Activated T-cell treated with anti-CD3 and anti-CD28 coated beads, Interleukin-2, amount 50 U/mL, for 4 hours (primary cell): ENCODE measurements at places on chromosomes 16 and 17.

- peak; percentile 53 for DNase-seq
Measured at GRCh38 chr17:40582328-40582901, 17.1 kb upstream of the CCR7 start.

GRCh38 chr17:68429881-68430280 lies 27.4 kb downstream of the WIPI1 start:
- no peak for DNase-seq

DNA sequence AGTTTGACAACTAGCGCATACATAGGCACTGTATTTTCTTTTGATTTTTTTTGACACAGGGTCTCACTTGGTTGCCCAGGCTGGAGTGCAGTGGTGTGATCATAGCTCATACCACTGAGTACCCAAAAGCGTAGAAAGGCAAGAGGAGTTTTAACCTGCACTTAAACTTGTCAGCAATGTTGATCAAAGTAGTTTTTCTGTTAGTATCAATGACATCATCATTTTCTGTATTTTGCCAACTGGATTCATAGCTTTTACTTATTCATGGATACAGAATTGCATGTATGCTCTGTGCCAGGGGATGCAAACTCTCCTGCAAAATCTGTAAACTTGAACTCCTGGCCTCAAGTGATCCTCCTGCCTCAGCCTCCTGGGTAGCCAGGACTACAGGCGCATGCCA lies 55.9 kb upstream of the ATP2A3 start:
- DNase-seq: no peak

- DNase-seq: no peak
Measured at GRCh38 chr17:74547736-74548135, 1.8 kb upstream of the CD300C start.

DNA sequence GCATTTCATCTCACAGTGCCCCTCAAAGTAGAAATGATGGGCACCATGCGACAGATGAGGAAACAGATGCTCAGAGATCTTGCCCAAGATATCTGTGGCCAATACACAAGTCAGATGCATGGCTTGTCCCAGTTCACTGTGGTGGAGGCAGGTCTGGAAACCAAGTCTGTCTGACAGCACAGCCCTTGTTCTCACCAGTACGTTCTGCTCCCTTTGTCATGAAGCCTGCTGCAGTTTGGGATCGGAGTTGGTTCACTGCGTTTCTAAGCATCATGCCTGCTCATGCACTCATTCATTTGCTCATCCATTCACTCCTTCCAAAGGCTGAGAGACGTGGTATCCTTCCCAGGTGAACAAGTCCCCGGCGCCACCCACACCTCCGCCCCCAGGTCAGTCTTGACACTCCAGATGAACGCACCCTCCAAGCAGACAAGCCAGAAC lies 27.2 kb upstream of the MEAK7 start:
- no peak for DNase-seq

DNA sequence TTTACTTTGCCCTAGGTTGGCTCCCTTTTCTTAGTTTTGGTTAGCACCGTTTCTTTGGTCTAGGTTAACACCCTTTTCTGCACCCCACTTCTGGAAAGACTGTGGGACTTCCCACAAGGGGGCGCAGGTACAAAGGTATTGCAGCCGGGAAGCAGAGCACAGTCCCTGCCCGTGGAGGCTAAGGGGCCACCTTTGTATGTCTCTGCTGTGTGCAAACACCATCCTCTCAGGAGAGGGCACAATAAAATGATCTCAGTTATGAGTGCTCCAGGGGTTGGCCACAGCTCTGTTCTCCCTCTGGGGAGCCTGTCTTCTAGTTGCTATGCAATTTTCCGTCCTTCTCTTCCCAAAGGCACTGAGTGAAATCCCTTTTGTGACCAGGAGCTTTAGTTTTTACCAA lies 28.4 kb upstream of the TMC5 start:
- no peak for DNase-seq

DNA sequence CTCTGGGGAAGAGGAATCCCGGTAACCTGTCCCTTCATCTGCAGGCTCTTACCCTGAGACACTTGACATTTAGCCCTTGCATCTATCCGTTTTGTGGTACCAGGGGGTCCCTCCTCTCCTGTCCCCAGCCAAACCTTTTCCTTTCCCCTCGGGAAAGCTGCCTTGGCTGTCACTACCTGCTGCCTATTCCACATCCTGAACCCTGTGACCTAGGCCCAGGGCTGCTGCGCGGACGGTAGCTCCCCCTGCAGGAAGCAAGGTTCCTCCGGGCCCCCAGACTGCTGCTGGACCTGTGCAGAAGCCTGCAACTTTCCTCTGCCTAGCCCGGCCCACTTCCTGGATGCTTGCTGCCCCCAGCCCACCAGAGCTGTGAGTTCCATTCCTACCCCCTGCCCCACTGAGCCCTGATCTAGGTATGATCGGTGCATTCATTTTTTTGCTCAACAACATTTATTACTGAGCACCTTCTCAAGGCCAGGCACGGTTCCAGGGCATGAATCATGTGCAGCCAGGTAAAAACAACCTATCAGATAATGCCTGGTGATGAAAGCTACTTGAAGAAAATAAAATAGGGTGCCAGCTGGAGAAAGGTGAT lies 10.5 kb upstream of the ALDOA start:
- peak; percentile 22 for DNase-seq

DNA sequence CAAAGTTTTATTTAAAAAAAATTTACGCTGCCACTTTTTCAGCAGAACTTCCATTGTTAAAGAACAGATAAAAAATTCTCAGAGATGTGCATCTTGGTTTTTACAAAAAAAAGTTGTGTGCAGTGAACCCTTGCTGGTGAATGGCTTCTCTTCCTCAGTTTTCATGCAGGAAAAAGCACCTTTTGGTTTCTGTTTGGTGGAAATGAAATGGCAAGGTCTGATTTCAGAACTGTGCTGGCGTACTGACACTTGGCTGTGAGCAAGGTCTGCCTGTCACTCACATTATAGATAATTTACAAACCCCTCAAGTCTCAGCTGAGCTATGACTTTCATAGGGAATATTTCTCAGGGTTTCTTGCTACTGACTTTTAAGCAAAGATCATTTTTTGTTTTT lies 5.7 kb upstream of the SALL1 start:
- DNase-seq: no peak

- DNase-seq: no peak
Measured at GRCh38 chr17:8019665-8020650, 17.5 kb downstream of the GUCY2D start.

- no peak for DNase-seq
Measured at GRCh38 chr16:13138528-13138927, 237.1 kb downstream of the SHISA9 start.
